ENCODE measurements at places on chromosomes 4 and X.

DNA sequence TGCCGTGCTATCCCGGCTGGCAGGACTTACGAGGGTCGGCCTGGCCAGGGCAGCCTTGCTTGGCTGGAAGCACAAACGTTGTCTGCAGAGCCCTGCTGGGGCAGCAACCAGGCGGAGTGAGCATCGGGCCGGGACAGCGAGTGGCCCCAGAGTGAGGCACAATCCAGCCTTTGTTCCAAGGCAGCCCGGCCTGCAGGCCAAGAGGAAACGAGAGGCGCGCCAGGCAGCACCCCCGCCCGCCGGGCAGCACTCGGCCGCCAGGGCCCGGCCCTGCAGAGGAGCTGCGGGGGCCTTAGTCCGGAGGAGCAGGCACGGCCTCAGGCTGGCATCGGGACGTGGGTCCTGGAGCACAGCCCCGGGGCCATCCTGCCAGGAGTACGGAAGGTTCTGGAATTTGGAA lies 24.1 kb downstream of the FGFRL1 start:
- no peaks in the 10 kb centered on the region for H3K27me3 ChIP-seq
- no peak overlapping the region for H3K4me3 ChIP-seq
- no peak overlapping the region for H3K27ac ChIP-seq
- H3K4me1 ChIP-seq: no peaks in the 10 kb centered on the region

- H3K27me3 ChIP-seq: no peaks in the 10 kb centered on the region
- H3K4me1 ChIP-seq: no peaks in the 10 kb centered on the region
- no peak overlapping the region for H3K4me3 ChIP-seq
- no peaks in the 10 kb centered on the region for H3K36me3 ChIP-seq
These were observed 62.5 kb downstream of the PGRMC2 start for GRCh38 chr4:128225148-128225547.

GRCh38 chr4:20698382-20698781 lies 1.9 kb upstream of the PACRGL start:
- peaks cover 21% of the 10 kb centered on the region for H3K4me1 ChIP-seq
- no peaks in the 10 kb centered on the region for H3K36me3 ChIP-seq
- no peak for DNase-seq
- H3K4me3 ChIP-seq: no peak overlapping the region

DNA sequence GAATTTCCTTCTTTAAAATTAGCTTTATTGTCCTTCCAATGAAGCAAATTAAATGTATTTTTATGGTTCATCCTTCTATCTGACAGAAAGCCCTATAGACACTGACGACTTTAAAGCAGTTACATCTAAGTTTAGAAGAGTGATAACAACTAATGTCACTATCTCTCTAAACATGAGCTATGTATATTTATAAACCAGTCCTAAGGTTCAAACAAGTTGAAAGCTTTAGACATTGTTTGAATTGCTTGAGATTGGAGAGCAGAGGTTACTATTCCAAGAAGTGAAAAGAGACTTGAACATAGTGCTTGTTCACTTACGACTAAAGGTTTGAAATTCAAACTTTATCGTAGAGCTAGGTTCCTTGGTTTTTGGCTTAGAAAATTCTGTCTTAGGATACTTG lies 30.2 kb upstream of the EIF1AX start:
- DNase-seq: no peak

DNA sequence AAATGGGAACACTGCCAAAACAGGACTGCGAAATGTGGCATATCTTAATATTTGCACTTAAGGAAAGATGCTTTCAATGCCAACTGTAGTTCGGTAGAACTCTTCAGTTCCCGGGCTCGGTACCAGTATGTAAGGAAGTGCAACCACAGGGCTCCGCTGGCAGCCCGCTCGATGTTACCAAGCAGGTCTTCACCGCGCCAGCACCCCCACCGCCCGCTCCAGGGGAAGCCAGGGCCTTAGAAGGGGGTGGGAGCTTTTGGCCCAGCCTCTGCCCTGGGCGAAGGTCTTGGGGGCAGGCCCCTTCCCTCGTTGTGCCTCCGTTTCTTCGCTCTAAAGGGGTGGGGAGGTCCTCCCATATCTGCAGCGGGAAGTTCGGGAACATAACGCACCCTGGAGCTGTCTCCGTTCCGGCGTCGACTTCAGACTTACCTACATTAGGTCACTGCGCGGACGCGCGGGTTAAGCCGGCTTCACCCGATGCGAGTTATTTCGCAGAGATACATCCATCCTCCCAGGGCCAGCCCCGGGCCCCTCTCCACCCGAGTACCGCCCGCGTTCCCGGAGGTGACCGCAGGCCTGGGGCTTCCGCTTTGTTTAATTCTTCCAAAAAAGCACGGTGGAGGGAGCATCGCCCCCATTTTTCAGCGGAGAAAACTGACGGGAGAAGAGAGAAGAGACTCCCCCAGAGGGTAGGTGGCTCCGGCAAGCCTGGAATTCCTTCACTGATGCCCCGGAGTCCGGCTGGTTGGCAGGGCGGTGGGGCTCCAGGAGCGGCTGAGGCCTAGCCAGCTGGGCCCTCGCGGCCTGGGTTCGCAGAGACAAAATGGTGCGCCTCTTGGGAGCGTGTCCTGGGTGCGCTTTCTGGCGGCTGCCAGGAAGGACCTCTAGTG lies 1.0 kb upstream of the HMX1 start:
- no peaks in the 10 kb centered on the region for H3K36me3 ChIP-seq
- DNase-seq: no peak
- H3K4me3 ChIP-seq: no peak overlapping the region
- H3K27me3 ChIP-seq: peaks cover 4% of the 10 kb centered on the region
- H3K27ac ChIP-seq: no peak overlapping the region

DNA sequence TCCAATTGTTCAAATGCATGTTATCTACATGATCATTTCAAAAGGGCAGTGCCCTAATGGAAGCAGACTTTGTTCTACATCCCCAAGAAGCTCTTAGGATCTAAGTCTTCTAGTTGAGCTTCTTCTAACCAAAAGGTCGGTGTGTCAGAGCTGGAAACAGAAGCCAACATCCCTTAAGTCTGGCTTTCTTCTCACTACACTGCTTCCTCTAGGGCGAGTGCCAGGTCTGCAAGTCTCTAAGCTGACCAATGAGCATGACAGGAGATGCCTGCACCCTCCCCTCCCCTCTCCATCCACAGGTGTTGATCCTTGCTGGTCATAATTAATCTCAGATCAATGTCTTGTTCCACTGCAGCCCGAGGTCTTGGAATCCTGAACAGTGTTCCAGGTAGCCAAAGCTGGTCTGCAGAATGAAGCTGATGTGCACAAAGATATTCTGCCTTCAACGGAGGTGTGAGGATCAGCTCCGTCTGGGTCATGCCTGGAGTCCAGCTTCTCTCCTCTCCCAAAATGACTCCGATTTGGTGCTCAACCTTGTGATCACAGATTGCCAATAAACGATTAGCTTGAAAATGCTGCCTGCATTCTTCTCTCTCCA lies 44.1 kb downstream of the WDR1 start:
- no peak overlapping the region for H3K4me3 ChIP-seq
- no peaks in the 10 kb centered on the region for H3K27me3 ChIP-seq
- no peaks in the 10 kb centered on the region for H3K4me1 ChIP-seq
- peaks cover 52% of the 10 kb centered on the region for H3K36me3 ChIP-seq
- no peak overlapping the region for H3K27ac ChIP-seq

GRCh38 chr4:77178560-77178959 lies 21.6 kb downstream of the CCNG2 start:
- H3K36me3 ChIP-seq: no peaks in the 10 kb centered on the region
- H3K4me3 ChIP-seq: no peak overlapping the region
- H3K4me1 ChIP-seq: no peaks in the 10 kb centered on the region
- H3K27me3 ChIP-seq: no peaks in the 10 kb centered on the region
- DNase-seq: no peak

DNA sequence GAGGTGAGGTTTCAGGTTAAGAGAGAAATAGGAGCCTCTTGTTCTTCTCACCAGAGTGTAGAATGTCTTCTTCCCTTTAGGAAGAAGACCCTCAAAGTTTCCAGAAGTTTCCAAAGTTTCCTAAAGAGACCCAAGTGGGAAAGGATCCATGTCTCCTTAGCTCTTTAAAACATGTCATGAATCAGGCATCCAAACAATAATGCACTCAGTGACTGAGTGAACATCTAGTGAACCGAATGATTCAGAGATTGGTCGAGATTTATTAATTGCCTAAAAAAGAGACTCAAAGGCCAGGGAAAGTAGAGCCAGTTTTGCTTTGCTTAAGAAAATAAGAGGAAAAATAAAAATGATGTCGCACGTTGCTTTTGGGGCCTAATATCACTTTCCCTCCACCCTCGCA lies 29.4 kb downstream of the FGF5 start:
- H3K36me3 ChIP-seq: no peaks in the 10 kb centered on the region
- H3K27ac ChIP-seq: no peak overlapping the region
- H3K27me3 ChIP-seq: no peaks in the 10 kb centered on the region
- DNase-seq: no peak

DNA sequence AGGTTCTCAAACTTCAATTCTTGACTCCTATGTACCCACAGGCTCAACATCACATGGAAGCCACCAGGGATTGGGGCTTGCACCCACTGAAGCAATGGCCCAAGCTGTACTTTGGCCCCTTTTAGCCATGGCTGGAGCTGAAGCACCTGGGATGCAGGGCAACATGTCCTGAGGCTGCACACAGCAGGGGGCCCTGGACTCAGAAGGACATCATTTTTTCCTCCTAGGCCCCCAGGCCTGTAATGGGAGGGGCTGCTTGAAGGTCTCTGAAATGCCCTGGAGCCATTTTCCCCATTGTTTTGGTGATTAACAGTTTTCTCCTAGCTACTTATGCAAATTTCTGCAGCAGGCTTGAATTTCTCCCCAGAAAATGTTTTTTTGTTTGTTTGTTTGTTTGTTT lies 465.1 kb upstream of the PCDH10 start:
- H3K4me1 ChIP-seq: no peaks in the 10 kb centered on the region
- H3K36me3 ChIP-seq: no peaks in the 10 kb centered on the region
- H3K27me3 ChIP-seq: no peaks in the 10 kb centered on the region

- H3K4me1 ChIP-seq: no peaks in the 10 kb centered on the region
- DNase-seq: no peak
- no peak overlapping the region for H3K27ac ChIP-seq
- H3K4me3 ChIP-seq: no peak overlapping the region
- no peaks in the 10 kb centered on the region for H3K27me3 ChIP-seq
- no peaks in the 10 kb centered on the region for H3K36me3 ChIP-seq
These were observed 8.3 kb upstream of the PF4V1 start for GRCh38 chr4:73844806-73845205.

GRCh38 chr4:154124539-154125255 lies 335.8 kb upstream of the SFRP2 start:
- H3K27ac ChIP-seq: no peak overlapping the region
- H3K4me3 ChIP-seq: no peak overlapping the region
- no peaks in the 10 kb centered on the region for H3K4me1 ChIP-seq
- no peaks in the 10 kb centered on the region for H3K36me3 ChIP-seq
- no peak for DNase-seq

DNA sequence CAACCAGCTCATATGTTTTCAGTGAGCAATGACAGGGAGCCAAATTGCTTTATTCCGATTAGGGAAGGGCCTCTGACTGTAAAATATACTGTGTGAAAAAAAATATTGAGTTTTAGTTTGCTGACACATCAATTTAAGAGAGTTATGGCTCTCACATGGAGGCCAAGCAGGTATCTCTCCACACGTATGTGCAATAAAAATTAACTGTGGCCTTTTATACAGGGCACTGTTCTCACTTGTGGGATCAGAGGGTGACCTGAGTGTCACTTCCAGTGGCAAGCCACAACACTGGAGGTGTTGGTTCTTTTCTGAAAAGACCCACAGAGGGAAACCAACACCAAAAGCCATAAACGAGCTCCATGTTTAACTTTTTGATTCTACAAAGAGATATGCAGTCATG lies 462.8 kb downstream of the MID1IP1 start:
- no peak overlapping the region for H3K27ac ChIP-seq
- H3K36me3 ChIP-seq: no peaks in the 10 kb centered on the region
- H3K4me3 ChIP-seq: no peak overlapping the region
- no peaks in the 10 kb centered on the region for H3K27me3 ChIP-seq
- no peak for DNase-seq
- H3K4me1 ChIP-seq: no peaks in the 10 kb centered on the region

DNA sequence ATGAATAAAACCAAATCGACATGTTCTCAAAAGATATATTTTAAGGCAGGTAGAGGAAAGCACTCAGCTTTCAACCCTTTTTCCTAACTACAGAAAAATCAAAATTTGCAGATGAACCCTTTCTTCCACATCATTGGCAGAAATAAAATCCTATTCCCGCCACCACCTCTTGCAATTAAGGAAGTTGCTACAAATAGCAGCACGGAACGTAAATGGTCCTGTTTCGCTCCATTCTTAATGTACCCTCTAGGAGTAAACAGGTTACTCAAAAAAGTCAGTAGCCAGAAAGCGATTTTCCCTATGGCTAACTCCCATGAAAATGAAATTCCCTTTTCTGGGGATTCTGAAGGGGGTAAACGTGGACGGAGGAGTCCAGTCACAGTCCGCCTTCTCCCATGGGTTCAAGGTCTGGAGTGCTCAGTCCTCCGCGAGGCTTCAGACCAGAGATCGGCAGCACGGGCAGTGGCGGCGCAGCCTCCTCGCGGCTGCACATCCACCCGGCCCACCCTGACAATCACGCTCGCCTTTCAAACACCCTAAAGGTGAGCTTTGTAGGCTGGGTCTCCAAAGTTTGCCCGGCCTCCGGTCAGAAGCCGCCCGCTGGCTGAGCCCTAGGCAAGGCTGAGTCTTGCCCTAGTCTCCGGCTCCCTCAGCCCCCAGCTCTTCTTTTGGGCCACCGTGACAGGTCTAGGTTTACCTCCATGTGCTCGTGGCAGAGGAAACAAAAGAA lies 1.8 kb downstream of the ATP11C start:
- no peaks in the 10 kb centered on the region for H3K27me3 ChIP-seq
- H3K4me1 ChIP-seq: peaks cover 16% of the 10 kb centered on the region
- peak overlapping the region; percentile 90 for H3K27ac ChIP-seq
- no peaks in the 10 kb centered on the region for H3K36me3 ChIP-seq

DNA sequence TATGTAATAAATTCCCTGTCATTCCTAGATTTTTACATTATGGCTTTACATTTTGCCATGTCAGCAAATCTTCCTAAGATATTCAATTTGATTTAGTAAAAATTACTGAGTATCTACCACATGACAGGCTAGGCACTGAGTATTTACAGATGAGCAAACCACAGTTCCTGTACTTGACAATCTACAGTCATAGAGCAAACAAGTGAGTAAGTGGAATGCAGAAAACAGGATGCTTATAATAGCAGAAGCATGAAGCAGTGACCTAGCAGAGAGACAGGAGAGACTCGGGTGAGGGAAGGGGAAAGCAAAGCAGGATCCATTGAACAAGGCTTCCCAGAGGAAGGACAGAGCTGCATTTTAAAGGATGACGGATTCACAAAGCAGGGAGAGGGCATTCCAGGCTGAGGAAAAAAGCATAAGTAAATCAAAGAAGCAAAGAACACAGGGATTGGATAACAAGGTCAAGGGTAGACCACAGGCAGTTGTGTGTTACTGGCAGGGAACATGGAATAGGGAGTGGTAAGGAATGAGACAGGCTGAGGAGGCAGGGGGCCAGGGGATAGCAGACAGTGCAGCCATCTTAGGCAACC lies 124.7 kb upstream of the C1QTNF7 start:
- H3K27ac ChIP-seq: no peak overlapping the region
- no peaks in the 10 kb centered on the region for H3K4me1 ChIP-seq
- no peaks in the 10 kb centered on the region for H3K27me3 ChIP-seq
- no peak for DNase-seq
- H3K36me3 ChIP-seq: no peaks in the 10 kb centered on the region

All from CD4-positive, alpha-beta memory T cell (primary cell).